ENCODE measurements at places on chromosomes 12 and 14. TPM values are rescaled to one million over a fixed set of nuclear protein-coding genes. Genes with fewer than 3 reads are reported as not detected.

The RILPL2 gene
- total RNA-seq: 9.3 TPM

DNA sequence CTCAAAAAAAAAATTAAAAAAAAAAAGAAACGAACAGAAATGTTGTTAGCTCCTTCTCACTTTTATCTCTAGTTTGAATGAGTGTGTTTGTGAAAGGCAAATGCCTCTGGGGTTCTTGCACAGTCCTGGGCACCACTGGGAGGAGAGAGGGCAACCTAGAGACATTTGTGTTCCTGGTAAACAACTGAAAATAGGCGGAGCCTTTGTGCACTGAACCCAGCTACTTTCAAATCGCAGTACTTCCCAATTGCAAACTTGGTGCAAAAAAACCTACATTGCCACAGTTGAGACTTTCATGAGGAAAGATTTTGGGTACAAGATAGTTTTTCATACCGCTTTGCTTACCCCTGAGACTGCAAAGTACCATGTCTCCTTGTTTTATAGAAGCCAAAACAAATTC, 430.0 kb downstream of the ZFP36L1 start:
- no peak for DNase-seq

The TAS2R46 gene
- total RNA-seq: 1.3 TPM

GRCh38 chr14:86787717-86788116, 1205.3 kb downstream of the GALC start:
- no peak for DNase-seq

DNA sequence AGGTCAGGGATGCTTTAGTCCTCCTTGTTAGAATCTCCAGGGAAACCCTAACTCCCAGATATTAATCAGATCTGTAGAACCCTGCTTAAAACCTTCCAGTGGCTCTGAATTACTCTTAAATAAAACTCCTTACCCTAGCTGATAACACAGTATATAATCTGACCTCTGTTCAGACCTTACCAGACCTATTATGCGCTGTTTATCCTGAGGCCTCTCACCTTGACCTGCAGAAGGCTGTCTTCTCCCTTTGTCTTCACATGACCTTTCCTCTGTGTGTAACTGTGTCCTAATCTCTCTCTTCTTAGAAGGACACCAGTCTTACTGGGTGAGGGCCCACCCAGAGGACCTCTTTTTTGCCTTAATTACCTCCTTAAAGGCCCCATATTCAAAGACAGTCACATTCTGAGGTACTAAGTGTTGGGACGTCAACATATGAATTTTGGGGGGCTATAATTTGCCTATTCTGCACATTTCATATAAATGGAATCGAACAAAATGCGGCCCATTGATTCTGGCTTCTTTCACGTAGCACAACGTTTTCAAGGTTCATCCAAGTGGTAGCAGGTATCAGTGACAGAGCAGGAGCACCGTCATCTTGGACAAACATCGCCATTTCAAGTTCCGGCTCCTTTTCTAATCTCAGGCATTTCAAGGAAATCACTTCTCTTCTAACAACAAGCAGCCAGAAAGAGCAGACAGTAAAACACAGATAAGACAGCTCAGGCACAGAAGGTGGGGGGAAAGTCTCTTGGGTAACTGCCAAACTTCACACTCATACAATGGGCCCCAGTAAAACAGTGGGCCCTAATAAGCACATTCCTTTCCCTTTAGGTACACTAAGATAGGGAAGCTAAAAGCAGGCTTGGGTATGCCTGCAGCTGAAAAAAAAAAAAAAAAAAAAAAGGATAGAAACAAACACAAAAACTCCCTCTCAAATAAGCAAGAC, 200.2 kb upstream of the NUDT4 start:
- no peak for DNase-seq

The VDR gene
- total RNA-seq: 84.6 TPM

The ETFBKMT gene
- total RNA-seq: 1.1 TPM

The C12orf60 gene
- 4.2 TPM for total RNA-seq

DNA sequence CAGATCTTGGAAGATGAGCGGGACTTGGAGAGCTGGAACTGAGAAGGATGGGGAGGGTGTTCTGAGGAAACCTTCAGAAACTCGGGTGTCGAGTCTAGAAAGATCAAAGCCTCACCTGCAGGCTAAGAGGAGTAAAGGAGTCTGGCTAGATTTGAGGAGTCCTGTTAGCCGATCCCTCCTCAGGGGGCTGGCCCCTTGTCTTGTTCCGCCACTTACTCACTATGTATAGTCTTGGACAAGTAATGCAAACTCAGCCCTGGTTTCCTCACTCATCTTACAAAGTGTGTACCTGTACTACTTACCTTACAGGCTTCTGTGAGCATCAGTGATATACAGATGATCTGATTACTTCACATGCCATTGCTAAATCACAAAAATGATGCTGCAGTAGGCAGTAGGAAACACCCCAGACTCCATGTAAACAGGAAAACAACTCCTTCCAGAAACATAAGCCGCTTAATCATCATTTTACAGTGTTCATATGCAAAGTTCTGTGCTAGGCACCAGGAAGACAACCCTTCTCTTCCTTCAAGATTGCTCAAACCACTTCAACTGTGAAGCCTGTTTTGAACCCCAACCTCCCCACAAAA, 2.0 kb upstream of the SPTLC2 start:
- DNase-seq: no peak

DNA sequence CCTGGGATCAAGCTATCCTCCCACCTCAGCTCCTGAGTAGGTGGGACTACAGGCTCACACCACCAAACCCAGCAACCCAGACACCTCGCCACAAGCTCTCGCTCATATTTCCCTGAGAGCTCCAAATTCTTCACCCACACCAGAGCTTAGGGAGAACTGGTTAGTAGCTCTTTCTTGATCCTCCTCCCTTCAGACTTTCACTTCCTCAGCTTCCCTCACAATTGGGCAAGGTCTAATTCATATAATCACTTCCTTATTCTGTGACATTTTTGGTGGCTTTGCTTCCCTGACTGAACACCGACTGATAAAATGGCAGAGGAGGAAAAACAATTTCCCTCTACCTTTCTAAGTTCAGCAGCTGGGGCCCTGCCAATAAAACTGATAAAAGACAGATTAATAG, 88.5 kb downstream of the GXYLT1 start:
- no peak for DNase-seq
